ENCODE measurements at places on chromosomes 3 and 15. TPM values are rescaled to one million over a fixed set of nuclear protein-coding genes. Genes with fewer than 3 reads are reported as not detected.

DNA sequence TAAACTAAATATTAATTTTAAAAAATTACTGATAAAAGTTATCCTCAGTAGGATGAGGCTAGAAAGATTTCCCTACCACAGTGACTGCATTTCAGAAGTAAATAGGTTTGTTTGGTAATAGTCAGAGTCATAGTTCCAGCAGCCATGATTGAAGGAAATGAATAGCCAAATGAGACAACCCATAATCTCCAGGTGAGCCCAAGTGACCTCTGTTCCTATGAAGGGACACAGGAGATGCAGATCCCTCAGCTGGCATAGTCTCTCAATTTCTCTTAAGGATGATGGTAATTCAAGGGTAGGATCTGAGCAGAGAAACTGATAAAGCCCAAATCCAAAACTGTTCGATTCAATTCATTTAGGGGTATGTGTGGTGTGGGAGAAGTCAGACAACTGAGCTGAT, 461.8 kb downstream of the RAP2B start:
- no peaks in the 10 kb centered on the region for H3K27me3 ChIP-seq
- H3K27ac ChIP-seq: no peak overlapping the region
- no peaks in the 10 kb centered on the region for H3K4me1 ChIP-seq
- no peaks in the 10 kb centered on the region for H3K36me3 ChIP-seq
- H3K4me3 ChIP-seq: no peak overlapping the region
- DNase-seq: no peak

DNA sequence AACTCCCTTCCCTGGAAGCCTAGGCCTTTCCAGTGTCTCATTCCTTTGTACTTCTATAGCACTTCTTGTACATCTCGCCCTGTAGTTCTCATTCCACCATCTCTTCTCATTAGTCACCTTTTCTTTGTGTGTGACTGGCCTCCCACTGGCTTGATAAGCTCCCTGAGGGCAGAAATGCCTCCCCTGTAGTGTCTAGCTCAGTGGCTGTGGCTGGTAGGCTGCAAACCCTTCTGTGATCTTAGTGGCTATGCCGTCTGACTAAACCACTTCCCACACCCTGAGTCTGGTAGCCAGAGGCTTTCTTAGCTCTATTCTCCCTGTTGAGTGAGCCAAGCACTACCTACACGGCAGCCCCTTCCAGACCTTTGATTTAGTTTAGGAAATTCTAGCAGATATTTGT, 24.4 kb upstream of the TNFAIP8L3 start:
- H3K4me1 ChIP-seq: peaks cover 12% of the 10 kb centered on the region
- DNase-seq: no peak
- H3K27me3 ChIP-seq: no peaks in the 10 kb centered on the region
- no peaks in the 10 kb centered on the region for H3K36me3 ChIP-seq
- no peak overlapping the region for H3K27ac ChIP-seq

GRCh38 chr3:5423076-5423475, 235.6 kb downstream of the EDEM1 start:
- no peak for DNase-seq
- no peak overlapping the region for H3K4me3 ChIP-seq
- H3K36me3 ChIP-seq: no peaks in the 10 kb centered on the region
- H3K27ac ChIP-seq: no peak overlapping the region
- H3K27me3 ChIP-seq: no peaks in the 10 kb centered on the region
- H3K4me1 ChIP-seq: no peaks in the 10 kb centered on the region

DNA sequence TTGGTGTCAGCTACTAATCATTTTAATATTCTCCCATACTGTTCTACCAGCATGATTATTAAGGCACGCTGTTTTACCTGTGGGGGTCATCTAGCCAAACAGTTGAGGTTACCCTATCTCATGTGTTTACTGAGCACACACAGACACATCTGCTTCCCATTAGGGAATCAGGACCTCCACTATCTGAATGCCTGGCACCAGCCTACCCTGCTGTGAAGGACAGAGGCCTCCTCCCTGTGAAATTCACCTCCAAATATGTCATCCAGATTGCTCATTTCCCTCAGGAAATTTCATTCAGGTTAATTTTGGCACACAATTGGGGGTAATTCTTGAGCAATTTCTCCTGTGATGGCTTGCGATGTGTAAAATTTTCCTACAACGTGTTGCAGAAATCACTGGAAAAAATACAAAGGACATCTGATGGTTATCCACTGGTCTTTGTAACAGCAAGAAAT, 155.6 kb upstream of the NR2E3 start:
- H3K4me1 ChIP-seq: peaks cover 9% of the 10 kb centered on the region
- no peaks in the 10 kb centered on the region for H3K27me3 ChIP-seq
- no peaks in the 10 kb centered on the region for H3K36me3 ChIP-seq
- H3K27ac ChIP-seq: no peak overlapping the region

GRCh38 chr15:78740904-78741274, 70.4 kb downstream of the ADAMTS7 start:
- no peaks in the 10 kb centered on the region for H3K36me3 ChIP-seq
- no peaks in the 10 kb centered on the region for H3K4me1 ChIP-seq
- H3K4me3 ChIP-seq: no peak overlapping the region
- no peak overlapping the region for H3K27ac ChIP-seq
- no peaks in the 10 kb centered on the region for H3K27me3 ChIP-seq

- H3K27ac ChIP-seq: no peak overlapping the region
- H3K36me3 ChIP-seq: no peaks in the 10 kb centered on the region
- no peak overlapping the region for H3K4me3 ChIP-seq
Measured at GRCh38 chr3:127170814-127171213, 22.1 kb upstream of the PRR23E start.

DNA sequence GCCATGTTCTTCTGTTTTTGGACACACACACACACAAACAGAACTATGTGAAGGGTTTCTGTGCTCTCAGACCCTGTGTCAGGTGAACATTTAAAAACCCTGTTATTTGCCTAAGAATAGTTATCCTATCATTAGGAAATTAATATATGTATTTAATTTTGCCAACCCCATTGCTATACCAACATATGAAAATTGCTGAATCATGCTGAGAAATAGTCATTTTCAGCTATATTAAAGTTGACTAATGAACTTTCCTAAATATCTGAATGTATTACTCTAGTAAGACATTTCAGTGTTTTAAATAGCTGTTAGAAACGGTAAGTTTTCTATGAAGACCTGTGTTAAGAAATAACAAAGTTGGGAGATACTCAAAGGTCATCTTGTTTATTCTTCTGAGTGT, 596.9 kb upstream of the GRM7 start:
- H3K27ac ChIP-seq: no peak overlapping the region
- no peak overlapping the region for H3K4me3 ChIP-seq
- H3K27me3 ChIP-seq: no peaks in the 10 kb centered on the region
- H3K4me1 ChIP-seq: no peaks in the 10 kb centered on the region

- no peaks in the 10 kb centered on the region for H3K36me3 ChIP-seq
- no peak for DNase-seq
- no peak overlapping the region for H3K27ac ChIP-seq
- H3K27me3 ChIP-seq: no peaks in the 10 kb centered on the region
- no peaks in the 10 kb centered on the region for H3K4me1 ChIP-seq
Measured at GRCh38 chr3:65027335-65027734, 339.5 kb upstream of the ADAMTS9 start.

DNA sequence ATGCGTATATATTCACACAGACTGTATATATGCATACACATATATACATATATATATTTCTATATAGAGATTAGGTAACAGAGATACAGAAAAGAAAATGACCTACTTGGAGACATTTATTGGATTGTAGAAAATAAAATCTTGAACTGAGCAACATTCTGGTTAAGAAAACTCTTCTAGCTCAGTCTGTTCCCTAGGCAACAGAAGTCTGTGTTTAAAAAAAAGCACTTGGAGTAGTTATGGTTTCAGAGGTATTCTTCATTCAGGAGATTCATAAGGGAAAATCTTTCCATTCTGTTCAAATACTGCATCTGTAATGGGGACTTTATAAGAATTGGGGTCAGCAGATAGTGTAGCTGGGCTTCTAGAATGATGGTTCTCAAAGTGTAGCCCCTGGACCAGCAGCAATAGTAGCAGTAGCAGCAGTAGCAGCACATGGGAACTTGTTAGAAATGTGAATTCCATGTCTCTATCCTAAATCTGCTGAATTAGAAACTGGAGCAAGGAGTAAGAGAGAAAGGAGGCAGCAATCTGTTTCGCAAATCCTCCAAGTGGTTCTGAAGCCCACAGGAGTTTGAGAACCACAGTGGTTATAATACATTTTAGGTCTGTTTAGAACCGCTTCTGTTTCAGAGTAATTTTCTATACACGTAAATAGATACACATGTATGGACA, 112.8 kb upstream of the TMEM108 start:
- H3K4me3 ChIP-seq: no peak overlapping the region
- H3K4me1 ChIP-seq: no peaks in the 10 kb centered on the region
- H3K36me3 ChIP-seq: no peaks in the 10 kb centered on the region
- H3K27me3 ChIP-seq: no peaks in the 10 kb centered on the region

GRCh38 chr3:173733029-173733652, 335.6 kb downstream of the NLGN1 start:
- no peak overlapping the region for H3K4me3 ChIP-seq
- DNase-seq: no peak
- H3K36me3 ChIP-seq: no peaks in the 10 kb centered on the region
- H3K4me1 ChIP-seq: no peaks in the 10 kb centered on the region
- no peak overlapping the region for H3K27ac ChIP-seq

- no peaks in the 10 kb centered on the region for H3K36me3 ChIP-seq
- H3K4me1 ChIP-seq: no peaks in the 10 kb centered on the region
- no peak overlapping the region for H3K27ac ChIP-seq
- H3K4me3 ChIP-seq: no peak overlapping the region
Measured at GRCh38 chr3:28624084-28624483, 275.5 kb upstream of the AZI2 start.

DNA sequence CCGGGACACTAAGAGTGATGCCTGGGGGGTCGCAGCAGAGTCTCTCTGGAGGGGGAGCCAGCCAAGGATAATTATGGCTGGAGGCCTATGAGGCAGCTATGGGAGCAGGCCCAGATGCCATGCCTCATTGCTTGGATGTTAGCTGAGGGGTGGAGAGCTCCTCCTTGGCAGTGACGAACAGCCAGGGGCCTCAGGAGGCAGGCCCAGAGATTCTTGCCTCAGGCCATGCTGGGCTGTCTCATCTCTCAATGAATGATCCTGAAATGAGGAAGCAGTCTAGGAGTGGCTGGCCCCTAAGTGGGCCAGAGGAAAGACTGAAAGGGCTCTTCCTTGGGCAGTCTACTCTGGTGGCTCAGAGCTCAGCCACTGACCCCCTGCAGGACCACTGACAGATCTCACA, 21.3 kb downstream of the KIF9 start:
- no peaks in the 10 kb centered on the region for H3K27me3 ChIP-seq
- H3K4me1 ChIP-seq: no peaks in the 10 kb centered on the region
- H3K27ac ChIP-seq: no peak overlapping the region

DNA sequence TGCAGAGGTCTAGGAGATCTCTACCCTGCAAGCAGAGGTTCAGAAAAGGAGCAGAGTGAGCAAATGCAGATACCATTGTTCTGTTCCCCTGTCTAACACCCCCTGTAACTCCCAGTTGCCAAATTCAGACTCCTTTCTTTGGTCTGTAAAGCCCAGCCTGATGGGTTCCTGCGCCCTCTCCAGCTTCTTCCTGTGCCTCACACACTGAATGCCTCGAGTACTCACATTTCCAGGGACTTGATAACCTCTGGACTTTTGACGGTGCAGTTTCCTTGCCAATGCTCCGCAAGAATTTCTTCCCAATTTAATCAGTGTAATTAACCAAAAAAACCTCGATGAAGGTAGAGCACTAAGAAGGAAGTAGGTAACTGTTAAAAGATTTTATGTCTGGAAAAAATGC, 19.3 kb downstream of the PDE8A start:
- H3K27me3 ChIP-seq: no peaks in the 10 kb centered on the region
- peak overlapping the region; percentile 3 for H3K27ac ChIP-seq
- no peak overlapping the region for H3K4me3 ChIP-seq
- no peak for DNase-seq

- no peaks in the 10 kb centered on the region for H3K36me3 ChIP-seq
- no peak overlapping the region for H3K27ac ChIP-seq
- DNase-seq: no peak
Measured at GRCh38 chr15:33215941-33216872, 21.7 kb upstream of the FMN1 start.

GRCh38 chr3:115975353-115975752, 352.0 kb downstream of the GAP43 start:
- H3K27me3 ChIP-seq: no peaks in the 10 kb centered on the region
- no peaks in the 10 kb centered on the region for H3K36me3 ChIP-seq
- H3K4me3 ChIP-seq: no peak overlapping the region
- no peaks in the 10 kb centered on the region for H3K4me1 ChIP-seq

- H3K4me1 ChIP-seq: no peaks in the 10 kb centered on the region
- no peaks in the 10 kb centered on the region for H3K36me3 ChIP-seq
Measured at GRCh38 chr3:178022599-178022998, 513.6 kb upstream of the KCNMB2 start.

DNA sequence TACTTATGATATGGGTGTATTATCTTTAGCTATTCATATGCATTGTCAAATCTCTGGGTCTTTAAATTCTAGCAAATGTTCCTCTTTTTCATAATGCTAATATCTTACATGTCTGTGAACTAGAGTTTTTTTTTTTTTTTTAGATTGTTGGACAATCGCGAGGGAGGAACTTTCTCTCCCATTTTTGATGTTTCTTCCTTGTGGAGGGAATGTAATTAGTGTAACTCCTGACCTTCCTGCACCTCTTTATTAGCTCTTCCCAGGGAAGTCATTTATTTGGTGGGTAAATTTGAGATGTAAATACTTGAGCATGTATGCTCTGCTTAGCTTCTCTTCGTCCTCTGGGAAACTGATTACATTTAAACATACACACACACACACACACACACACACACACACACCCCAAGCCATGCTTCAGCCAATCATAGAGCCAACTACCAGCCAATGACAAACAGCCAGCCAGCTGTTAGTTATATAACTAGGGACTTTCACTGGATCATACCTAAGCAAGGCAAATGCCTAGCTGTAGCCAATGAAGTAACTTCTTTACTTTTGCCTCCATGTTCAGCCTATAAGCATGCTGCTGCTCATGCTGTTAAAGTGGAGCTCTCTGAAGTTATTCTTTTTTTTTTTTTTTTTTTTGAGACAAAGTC, 8.3 kb upstream of the USP8 start:
- no peaks in the 10 kb centered on the region for H3K27me3 ChIP-seq
- no peaks in the 10 kb centered on the region for H3K36me3 ChIP-seq
- no peak overlapping the region for H3K4me3 ChIP-seq
- H3K4me1 ChIP-seq: no peaks in the 10 kb centered on the region
- no peak overlapping the region for H3K27ac ChIP-seq

DNA sequence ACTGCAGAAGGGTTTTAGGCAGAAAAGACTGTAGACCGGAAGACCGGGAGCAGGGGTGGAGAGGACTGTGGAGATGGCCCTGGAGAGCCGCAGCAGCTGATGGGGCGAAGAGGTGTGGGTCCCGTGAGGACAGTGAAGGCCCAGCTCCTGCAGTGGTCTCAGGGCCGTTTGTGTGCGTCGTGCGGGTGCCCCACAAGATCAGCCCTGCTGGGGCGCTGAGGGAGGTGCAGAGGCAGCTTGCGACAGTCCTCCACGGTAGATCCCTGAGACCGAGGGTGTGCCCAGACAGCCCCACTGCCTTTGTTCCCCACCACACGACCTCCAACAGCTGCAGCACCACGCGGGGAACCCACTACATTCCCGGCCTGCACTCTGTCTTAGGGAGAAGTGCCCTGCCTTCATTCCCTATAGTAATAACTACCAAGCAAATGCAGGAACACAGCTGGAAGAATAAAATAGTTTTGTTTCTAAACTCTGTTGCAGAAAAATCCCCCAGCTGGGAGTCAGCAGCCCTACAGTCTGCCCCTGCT, 19.0 kb upstream of the CRABP1 start:
- no peaks in the 10 kb centered on the region for H3K4me1 ChIP-seq
- H3K27me3 ChIP-seq: no peaks in the 10 kb centered on the region
- H3K4me3 ChIP-seq: no peak overlapping the region
- no peak for DNase-seq
- no peaks in the 10 kb centered on the region for H3K36me3 ChIP-seq

The FAM174B gene
- total RNA-seq: 5.2 TPM

The SEC62 gene
- total RNA-seq: 20.5 TPM

The GOLGA8J gene
- 0.75 TPM for total RNA-seq

The THBS1 gene
- total RNA-seq: 725 TPM

The SLC25A36 gene
- 19.1 TPM for total RNA-seq

The MANF gene
- total RNA-seq: 34.4 TPM

The ACKR2 gene
- 24.5 TPM for total RNA-seq
